ENCODE measurements at places on chromosomes 4 and X. TPM values are rescaled to one million over a fixed set of nuclear protein-coding genes. Genes with fewer than 3 reads are reported as not detected.
A peak's percentile ranks its signal among the peaks of the same experiment; 100 is the strongest.

DNA sequence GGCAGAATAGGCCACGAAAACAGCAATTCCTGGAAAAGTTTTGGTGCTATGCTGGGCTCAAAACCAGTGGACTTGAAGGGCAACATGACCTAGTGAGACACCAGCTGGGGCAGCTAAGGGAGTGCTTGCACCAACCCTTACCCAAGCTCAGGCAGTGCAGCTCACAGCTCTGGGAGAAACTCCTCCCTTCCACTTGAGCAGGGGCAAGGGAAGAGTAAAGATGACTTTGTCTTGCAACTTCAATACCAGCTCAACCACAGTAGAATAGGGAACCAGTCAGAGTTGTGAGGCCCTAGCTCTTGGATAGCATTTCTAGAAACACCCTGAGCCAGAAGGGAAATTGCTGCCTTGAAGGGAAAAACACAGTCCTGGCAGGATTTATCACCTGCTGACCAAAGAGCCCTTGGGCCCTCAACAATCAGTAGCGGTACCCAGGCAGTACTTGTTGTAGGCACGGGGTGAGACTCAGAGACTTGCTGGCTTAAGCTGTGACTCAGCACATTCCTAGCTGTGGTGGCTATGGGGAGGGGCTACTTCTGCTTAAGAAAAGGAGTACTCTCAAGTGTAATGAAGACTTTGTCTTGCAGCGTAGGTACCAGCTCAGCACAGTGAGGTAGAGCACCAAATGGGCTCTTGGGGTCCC is 19.7 kb upstream of the ABCG2 start:
- peak; percentile 52 for DNase-seq

- no peak for DNase-seq
Observed at GRCh38 chrX:38036466-38036865, 30.1 kb downstream of the SYTL5 start.

The GPR82 gene
- not detected for total RNA-seq

The PWWP3B gene
- not detected for total RNA-seq

DNA sequence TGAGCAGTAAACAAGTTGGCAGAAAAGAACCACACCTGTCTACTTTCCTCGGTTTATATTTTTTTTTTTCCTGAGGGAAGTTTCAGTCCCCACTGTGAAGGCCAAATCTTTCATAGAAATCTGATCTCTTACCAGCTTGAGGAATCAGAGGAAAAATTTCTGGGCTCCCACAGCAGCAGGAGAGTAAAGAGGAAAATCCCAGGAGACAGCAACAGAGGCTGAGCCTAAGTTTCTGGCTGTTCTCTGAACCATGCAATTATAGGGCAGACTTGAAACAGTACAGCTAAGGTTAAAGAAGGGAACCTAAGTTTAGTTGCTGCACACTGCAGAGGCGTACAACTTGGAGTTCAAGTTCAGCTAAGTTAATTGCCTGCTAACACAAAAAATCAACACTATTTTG is 1090.9 kb upstream of the INTU start:
- DNase-seq = no peak

DNA sequence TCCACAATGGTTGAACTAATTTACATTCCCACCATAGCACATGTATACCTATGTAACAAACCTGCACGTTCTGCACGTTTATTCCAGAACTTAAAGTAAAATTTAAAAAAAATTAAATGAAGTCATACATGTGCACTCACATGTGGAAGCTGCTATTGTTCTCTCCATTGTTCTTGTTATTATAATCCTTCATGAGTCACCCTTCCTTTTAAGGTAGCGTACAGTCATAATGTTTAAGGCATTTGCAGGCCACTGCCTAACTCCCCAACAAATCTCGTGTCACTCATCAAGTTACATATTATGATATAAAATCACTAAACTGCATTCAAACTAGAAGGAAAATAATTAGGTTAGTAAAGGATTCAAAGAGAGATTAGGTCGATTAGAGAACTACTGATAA is 63.6 kb downstream of the SLC7A11 start:
- DNase-seq = peak; percentile 86

The ADH1B gene
- not detected for total RNA-seq

DNA sequence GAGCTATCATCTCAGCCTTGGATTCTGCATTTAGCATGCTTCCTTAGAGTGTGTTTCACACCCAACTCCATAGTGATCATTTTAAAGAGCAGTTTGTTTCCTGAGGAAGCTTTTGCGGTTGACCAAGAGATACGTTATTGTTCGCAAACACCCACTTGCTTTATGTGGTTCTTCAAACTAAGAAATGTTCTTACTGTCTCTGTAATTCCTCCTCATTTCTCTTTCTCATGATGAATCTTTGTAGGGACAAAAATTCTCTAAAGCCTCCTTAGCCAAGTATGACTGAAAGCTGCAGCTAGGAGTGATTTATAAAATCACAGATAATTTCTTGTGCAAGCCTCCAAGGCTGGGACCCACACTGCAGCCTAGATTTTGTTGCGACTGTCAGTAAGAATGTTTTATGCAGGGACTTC is 10.0 kb downstream of the TNIP3 start:
- no peak for DNase-seq
